Lower lobe of right lung (tissue), 2 donors: ENCODE measurements at places on chromosomes 7 and 10. TPM values are rescaled to one million over a fixed set of nuclear protein-coding genes. Genes with fewer than 3 reads are reported as not detected.

Gene SPDYE9
- not detected for total RNA-seq

- no peak overlapping the region for H3K27ac ChIP-seq
- DNase-seq: no peak
- H3K36me3 ChIP-seq: no peaks in the 10 kb centered on the region
- H3K4me3 ChIP-seq: no peak overlapping the region
Measured at GRCh38 chr10:115936926-115937767, 335.9 kb downstream of the GFRA1 start.

GRCh38 chr7:3309140-3309539 lies 8.1 kb downstream of the SDK1 start:
- DNase-seq: no peak
- H3K27ac ChIP-seq: no peak overlapping the region

GRCh38 chr7:152076940-152077933 lies 51.8 kb downstream of the GALNT11 start:
- H3K27ac ChIP-seq: no peak overlapping the region
- H3K4me1 ChIP-seq: peaks cover 14% of the 10 kb centered on the region
- no peak overlapping the region for H3K4me3 ChIP-seq
- no peaks in the 10 kb centered on the region for H3K27me3 ChIP-seq

- DNase-seq: no peak
- no peaks in the 10 kb centered on the region for H3K36me3 ChIP-seq
- H3K27me3 ChIP-seq: no peaks in the 10 kb centered on the region
- no peaks in the 10 kb centered on the region for H3K4me1 ChIP-seq
- H3K4me3 ChIP-seq: no peak overlapping the region
Measured at GRCh38 chr7:114026486-114027089, 107.8 kb upstream of the PPP1R3A start.

DNA sequence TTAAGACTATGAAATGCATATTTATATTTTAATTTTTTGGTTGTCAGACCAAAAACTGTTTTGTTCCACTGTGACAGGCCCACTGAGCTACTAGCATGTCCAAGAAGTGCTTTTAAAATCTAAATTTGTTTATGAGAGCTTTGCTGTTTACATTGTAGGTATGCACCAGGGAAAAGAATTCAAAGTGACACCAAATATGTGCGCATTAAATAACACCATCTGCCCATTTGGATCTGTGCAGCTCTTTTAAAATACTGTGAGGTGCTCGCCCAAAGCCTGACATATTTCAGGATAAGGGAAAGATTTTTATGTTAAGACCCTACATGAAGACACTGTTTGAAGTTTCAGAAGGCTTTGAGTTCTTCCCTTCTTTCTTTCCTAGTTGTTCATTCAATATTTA lies 162.9 kb downstream of the ST7 start:
- no peak for DNase-seq
- H3K27ac ChIP-seq: no peak overlapping the region
- H3K36me3 ChIP-seq: peaks cover 6% of the 10 kb centered on the region
- H3K4me3 ChIP-seq: no peak overlapping the region

DNA sequence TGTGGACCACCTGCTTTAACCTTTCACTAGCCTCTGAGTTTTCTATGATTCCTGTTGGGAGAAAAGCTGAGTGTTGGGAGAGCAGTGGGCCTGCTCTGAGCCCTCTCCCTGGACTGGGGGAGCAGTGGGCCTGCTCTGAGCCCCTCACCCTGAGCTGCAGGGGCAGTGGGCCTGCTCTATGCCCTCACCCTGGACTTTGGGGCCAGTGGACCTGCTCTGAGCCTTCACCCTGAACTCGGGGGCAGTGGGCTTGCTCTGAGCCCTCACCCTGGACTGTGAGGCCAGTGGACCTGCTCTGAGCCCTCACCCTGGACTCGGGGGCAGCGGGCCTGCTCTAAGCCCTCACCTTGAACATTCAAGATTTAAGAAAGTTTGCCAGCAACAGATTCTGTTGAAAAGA lies 33.4 kb downstream of the AGAP6 start:
- H3K27me3 ChIP-seq: peaks cover 10% of the 10 kb centered on the region
- no peak overlapping the region for H3K27ac ChIP-seq
- H3K4me3 ChIP-seq: no peak overlapping the region
- DNase-seq: no peak
- no peaks in the 10 kb centered on the region for H3K36me3 ChIP-seq
